ENCODE measurements at places on chromosomes 13 and 19.

GRCh38 chr19:38233740-38234251 lies 9.8 kb upstream of the DPF1 start:
- peak; percentile 92 for DNase-seq

DNA sequence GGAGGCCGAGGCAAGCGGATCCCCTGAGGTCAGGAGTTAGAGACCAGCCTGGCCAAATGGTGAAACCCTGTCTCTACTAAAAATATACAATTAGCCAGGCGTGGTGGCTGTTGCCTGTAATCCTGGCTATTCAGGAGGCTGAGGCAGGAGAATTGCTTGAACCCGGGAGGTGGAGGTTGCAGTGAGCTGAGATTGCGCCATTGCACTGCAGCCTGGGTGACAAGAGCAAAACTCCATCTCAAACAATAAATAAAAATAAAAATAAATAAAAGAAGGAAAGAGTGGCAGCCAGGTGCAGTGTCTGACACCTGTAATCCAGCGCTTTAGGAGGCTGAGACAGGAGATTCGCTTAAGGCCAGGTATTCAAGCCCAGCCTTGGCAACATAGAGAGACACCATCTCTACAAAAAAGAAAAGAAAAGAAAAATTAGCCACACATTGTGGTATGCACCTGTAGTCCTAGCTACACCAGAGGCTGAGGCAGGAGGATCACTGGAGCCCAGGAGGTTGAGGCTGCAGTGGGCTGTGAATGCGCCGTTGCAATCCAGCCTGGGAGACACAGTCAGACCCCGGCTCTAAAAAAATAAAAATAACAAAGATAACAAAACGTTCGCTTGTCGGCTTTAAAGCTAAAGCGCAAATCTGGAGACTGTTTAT lies 10.3 kb downstream of the ADAMTSL5 start:
- DNase-seq = no peak

DNA sequence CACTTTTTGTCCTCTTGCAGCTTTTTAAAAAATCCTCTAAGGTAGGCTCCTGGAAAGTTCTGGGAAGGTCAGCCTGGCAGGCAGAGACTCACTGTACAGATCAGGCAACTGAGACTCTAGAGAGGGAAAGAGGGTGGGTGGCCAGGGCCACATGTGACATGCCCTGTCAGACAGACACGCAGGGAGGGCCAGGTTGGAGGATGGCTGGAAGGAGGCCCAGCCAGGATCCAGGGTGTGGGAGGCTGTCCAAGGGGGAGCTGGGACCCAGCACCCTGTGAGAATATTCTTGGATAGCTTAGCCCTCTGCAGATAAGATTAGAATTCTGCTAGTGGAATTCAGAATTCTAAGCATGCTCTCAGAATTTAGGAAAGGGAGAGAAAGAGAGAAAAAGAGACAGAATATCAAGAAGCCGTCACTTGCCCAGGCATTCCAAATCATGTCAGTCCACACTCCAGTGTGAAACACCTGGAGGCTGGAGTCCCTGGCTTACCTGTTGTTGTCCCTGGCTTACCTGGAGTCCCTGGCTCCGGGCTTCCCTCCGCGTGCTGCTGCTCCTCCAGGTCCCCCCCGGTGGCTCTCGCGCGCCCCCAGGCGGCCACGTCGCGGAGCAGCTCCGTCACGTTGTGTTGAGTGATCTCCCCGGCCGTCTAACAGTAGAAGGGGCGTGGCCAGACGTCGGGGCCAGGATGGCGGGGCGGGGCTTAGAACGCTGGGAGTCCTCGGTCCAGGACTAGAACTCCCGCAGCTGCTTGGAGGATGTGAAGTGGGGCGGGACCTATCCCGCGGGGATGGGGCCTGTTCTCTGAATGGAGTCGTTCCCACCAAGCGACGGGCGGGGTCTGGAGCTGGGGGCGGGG lies 2.8 kb upstream of the TNNI3 start:
- peak; percentile 96 for DNase-seq

- peak; percentile 55 for DNase-seq
Measured at GRCh38 chr13:77698201-77699058, 943 bp downstream of the SLAIN1 start.

DNA sequence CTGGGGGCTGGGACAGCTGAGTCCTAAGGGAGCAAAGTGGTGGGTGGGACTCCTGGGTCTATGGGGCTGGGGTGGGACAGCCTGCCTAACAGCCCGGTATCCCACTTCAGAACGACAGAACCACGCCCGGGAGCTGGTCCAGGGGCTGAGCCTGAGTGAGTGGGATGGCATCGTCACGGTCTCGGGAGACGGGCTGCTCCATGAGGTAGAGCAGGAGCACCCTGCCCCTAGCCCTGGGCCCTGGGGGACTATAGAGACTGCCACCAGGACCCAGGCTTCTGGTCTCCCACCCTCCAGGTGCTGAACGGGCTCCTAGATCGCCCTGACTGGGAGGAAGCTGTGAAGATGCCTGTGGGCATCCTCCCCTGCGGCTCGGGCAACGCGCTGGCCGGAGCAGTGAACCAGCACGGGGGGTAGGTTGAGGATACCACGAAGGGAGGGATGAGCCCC lies 8.6 kb downstream of the SPHK2 start:
- no peak for DNase-seq

- no peak for DNase-seq
Measured at GRCh38 chr13:60427285-60427684, 30.3 kb downstream of the TDRD3 start.
